Activated CD4-positive, alpha-beta T cell treated with anti-CD3 and anti-CD28 coated beads, Interleukin-2, amount 10 ng/mL, durations not matched to agents 7 days and 5 days (primary cell): ENCODE measurements at places on chromosomes 2 and 18. TPM values are rescaled to one million over a fixed set of nuclear protein-coding genes. Genes with fewer than 3 reads are reported as not detected.

DNA sequence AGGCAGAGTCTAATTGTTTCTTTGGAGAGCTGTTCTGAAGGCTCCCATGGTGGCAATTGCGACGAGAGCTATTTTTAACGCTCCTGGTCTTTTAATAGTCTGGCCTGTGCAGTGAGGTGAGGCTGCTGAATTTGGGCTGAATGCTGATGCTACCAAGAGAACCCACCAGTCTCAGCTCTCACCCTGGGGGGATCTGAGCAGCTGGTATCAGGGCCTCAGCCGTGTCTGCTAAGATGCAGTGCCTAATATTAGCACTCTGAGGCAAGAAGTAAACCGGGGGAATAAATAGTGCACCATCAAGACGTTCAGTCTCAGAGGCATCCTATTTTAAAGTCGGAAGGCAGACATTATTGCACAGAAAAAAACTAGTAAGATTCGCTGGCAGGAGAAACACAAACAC, 214.8 kb upstream of the PID1 start:
- H3K36me3 ChIP-seq, result no peaks in the 10 kb centered on the region
- DNase-seq, result no peak
- no peaks in the 10 kb centered on the region for H3K27me3 ChIP-seq

- H3K27me3 ChIP-seq, result peaks cover 6% of the 10 kb centered on the region
- no peak overlapping the region for H3K4me3 ChIP-seq
- no peak overlapping the region for H3K27ac ChIP-seq
- H3K4me1 ChIP-seq, result no peaks in the 10 kb centered on the region
These were observed 187.1 kb downstream of the ACTR3 start for GRCh38 chr2:114076961-114077360.

DNA sequence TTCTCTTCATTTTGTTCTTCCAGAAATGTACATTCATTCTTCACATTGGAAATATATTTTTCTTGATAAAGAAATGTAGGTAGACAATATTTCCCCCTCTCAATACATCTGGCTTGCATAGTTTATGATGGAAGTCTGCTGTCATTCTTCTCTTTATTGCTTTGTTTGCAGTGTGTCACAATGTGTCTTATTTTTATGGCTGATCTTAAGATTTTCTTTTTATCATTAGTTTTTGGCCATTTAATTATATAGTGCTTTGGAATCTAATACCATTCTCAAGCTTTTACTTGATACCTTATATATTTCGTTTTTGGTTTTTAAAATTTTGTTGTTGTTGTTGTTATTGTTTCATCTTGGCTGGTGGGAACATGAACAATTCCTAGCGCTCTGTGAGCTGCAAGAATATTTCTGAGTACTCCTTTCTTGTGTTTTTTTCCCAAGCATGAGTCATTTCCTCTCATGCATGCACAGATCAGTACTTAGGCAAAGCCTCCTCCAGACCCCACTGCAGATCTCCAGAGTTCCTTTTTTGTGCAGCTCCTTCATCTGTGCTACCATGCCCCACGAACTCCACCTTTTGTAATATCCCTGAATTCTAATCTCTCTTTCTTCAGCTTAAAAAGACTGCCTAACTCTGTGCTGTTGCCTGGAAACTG, 13.7 kb upstream of the MMADHC start:
- peaks cover 2% of the 10 kb centered on the region for H3K27me3 ChIP-seq
- peaks cover 24% of the 10 kb centered on the region for H3K4me1 ChIP-seq
- no peak overlapping the region for H3K27ac ChIP-seq

DNA sequence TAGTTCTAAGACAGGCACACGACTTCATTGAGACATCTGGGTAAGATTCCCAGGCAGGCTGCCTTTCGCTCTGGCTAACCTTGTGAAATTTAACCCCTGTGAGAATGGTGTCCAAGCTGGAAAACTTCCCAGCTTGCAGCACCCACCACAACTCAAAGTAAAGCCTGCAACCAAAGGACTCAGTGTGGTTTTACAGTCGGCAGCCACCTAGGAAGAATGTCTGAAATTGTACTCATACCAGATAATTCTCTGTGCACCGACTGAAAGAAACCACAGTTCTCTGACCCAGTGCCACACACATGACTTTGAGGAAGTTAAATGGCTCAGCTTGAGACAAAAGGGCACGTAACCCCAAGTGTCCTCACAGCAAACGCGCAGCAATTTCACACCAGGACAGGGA, 125.7 kb downstream of the RBMS1 start:
- H3K27ac ChIP-seq, result no peak overlapping the region
- peaks cover 54% of the 10 kb centered on the region for H3K4me1 ChIP-seq
- no peak overlapping the region for H3K4me3 ChIP-seq
- H3K27me3 ChIP-seq, result no peaks in the 10 kb centered on the region
- no peak for DNase-seq

DNA sequence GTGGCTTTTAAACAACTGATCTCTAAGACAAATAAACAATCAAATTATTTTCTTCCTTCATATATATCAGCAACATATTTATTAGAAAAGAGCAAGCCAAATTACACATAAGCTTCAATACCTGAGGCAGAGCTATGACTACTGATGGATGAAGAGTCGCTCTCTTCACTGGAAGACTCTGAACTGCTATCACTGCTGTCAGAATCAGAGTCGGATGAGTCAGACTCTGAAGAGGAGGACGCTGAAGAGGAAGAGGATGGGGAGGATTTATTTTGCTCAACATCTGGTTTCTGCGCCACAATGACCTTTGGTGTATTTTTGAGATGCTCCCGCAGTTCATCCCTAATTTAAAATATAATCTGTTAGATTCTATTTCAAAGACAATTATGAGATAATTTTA, 56.7 kb downstream of the CWC22 start:
- no peaks in the 10 kb centered on the region for H3K4me1 ChIP-seq
- H3K4me3 ChIP-seq, result no peak overlapping the region
- no peak overlapping the region for H3K27ac ChIP-seq
- H3K27me3 ChIP-seq, result no peaks in the 10 kb centered on the region
- peaks cover 39% of the 10 kb centered on the region for H3K36me3 ChIP-seq
- DNase-seq, result no peak

- no peaks in the 10 kb centered on the region for H3K27me3 ChIP-seq
- H3K27ac ChIP-seq, result no peak overlapping the region
- no peaks in the 10 kb centered on the region for H3K36me3 ChIP-seq
These were observed 179.3 kb upstream of the LHCGR start for GRCh38 chr2:48934807-48935206.

- no peak overlapping the region for H3K4me3 ChIP-seq
- no peaks in the 10 kb centered on the region for H3K27me3 ChIP-seq
- H3K27ac ChIP-seq, result no peak overlapping the region
- no peak for DNase-seq
- peaks cover 13% of the 10 kb centered on the region for H3K4me1 ChIP-seq
These were observed 37.4 kb downstream of the MRPL44 start for GRCh38 chr2:223994562-223995162.

DNA sequence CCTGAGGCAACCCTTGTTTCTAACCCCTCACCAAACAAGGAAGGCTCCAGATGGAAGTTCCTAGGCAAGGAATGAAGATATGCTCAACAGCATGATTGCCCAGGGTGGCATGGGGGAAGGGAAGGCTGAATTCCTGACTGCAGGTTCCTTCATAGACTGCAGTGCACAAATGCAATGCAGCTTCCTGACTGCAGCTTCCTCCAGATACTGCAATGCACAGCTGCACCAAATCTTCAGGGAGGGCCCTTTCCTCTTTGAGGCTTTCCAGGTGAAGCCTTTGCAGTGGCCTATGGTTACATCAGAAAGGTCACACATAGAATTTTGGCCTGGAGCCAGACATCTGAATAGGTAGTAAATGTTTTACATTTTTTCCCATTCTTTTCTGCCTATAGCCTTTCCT, 58.8 kb upstream of the DYNAP start:
- DNase-seq, result no peak
- no peak overlapping the region for H3K4me3 ChIP-seq
- peaks cover 3% of the 10 kb centered on the region for H3K27me3 ChIP-seq

- DNase-seq, result no peak
- peak overlapping the region; percentile 80 for H3K27ac ChIP-seq
- peaks cover 18% of the 10 kb centered on the region for H3K4me1 ChIP-seq
- peak overlapping the region; percentile 91 for H3K4me3 ChIP-seq
- peaks cover 66% of the 10 kb centered on the region for H3K27me3 ChIP-seq
These were observed 616 bp downstream of the EML6 start for GRCh38 chr2:54723996-54724559.

DNA sequence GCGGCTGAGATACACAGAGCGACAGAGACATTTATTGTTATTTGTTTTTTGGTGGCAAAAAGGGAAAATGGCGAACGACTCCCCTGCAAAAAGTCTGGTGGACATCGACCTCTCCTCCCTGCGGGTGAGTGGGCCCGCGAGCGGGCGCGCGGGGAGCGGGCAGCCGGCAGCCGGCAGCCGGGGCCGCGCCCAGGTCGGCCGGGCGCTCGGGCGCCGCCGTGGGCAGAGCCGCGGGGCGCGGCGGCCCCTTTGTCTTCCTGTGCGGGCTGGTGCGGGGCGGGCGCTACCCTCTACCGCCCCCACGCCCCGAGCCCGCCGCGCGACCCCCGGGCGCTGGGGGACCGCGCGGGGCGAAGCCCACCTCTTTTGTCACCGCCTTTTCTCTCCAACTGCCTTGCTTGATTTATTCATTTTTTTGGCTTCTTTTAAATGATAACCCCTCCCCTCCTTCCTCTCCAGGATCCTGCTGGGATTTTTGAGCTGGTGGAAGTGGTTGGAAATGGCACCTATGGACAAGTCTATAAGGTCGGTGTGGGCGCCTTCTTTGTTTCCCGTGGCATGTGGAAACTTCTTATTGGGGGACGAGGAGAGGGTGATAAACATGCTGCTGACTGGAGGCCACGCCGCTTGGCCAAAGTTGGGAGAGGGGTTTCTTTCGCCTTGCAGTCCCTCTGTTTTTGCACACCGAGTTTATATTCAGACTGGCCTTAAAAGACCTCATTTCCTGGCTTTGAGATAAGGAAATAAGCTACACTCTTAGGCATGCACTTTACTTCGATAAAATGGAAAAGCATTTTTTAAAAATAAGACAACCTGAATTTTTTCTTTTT, 722 bp downstream of the MAP4K4 start:
- DNase-seq, result no peak
- peaks cover 20% of the 10 kb centered on the region for H3K4me1 ChIP-seq
- peak overlapping the region; percentile 62 for H3K4me3 ChIP-seq
- no peak overlapping the region for H3K27ac ChIP-seq
- H3K36me3 ChIP-seq, result peaks cover 26% of the 10 kb centered on the region

GRCh38 chr2:154709215-154709614, 10.7 kb downstream of the KCNJ3 start:
- no peaks in the 10 kb centered on the region for H3K27me3 ChIP-seq
- H3K4me3 ChIP-seq, result no peak overlapping the region
- no peak overlapping the region for H3K27ac ChIP-seq
- H3K36me3 ChIP-seq, result no peaks in the 10 kb centered on the region
- no peak for DNase-seq

DNA sequence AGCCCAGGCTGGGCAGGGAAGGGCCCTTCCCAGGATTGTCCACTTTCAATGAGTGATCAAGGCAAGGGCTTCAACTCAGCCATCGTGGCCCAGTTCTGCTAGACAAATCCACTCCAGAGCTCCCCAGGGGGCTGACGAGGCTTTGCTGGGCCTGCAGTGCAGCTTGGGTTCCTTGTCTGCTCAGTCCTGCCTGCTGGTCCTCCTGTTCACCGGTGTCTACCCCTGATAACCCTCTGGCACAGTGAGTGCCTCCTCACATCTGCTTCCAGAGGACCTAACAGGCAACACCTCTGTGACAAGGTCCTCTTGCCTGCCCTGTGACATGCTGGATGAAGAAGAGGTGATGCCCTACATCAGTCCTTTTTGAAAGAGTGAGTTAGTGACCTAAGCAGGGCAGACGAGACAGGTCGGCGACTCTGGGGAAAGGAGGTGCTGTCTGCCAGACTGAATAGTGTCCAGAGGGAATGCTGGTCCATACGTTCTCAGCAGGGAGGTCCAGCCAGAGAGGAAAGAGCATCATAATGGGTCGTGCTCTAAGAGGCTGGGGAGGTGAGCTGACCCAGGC, 20.9 kb upstream of the KCNF1 start:
- peaks cover 14% of the 10 kb centered on the region for H3K27me3 ChIP-seq
- H3K36me3 ChIP-seq, result no peaks in the 10 kb centered on the region
- H3K27ac ChIP-seq, result no peak overlapping the region
- no peak overlapping the region for H3K4me3 ChIP-seq

DNA sequence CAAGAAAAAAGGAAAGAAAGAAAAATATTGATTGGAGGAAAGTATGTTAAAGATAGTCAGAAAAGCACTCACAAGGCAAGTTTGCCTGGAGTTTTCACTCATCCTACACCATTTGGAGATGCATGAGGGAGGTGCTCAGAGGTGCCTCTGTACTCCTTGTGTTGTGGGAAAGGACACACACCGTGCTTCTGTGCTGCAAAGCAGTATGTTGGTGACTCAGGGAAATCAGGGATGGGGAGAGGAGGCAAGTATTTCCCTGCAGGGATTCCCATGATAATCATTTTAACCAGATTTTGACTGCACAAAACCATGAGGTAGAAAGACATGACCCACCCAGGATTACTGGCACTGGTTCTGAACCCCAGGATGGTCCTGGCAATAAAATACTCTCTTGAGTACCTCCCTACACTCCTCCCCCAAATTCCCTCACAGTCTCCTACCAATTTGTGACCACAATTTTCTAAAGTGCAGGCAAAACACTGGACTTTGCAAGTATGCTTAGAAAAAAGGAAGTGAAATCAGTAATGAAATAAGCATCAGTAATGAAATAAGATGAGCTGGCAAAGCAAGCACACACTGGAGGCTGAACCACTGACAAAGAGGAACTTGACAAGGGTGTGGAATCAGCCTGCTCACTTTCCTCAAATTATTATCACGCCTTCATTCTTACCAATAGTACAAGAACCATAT, 155.5 kb upstream of the ACVR2A start:
- H3K27me3 ChIP-seq, result peaks cover 3% of the 10 kb centered on the region
- no peak overlapping the region for H3K27ac ChIP-seq
- no peaks in the 10 kb centered on the region for H3K4me1 ChIP-seq
- H3K36me3 ChIP-seq, result no peaks in the 10 kb centered on the region
- DNase-seq, result no peak
- H3K4me3 ChIP-seq, result no peak overlapping the region

DNA sequence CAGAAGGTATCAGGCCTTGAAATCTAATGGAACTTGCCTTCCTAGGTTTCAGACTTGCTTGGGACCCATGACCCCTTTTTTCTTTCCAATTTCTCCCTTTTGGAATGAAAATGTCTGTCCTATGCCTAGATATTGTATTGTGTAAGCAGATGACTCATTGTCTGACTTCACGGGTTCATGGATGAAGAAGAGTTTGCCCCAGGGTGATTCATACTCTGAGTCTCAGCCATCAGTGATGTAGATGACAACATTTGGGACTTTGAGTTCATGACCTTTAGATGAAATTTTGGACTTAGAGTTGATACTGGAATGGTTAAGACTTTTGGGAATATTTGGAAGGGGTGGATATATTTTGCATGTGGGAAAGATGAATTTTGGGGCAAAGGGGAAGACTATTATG, 11.2 kb upstream of the SCYGR5 start:
- no peak overlapping the region for H3K27ac ChIP-seq
- H3K36me3 ChIP-seq, result no peaks in the 10 kb centered on the region
- peaks cover 10% of the 10 kb centered on the region for H3K27me3 ChIP-seq

GRCh38 chr2:179843541-179843940, 17.9 kb downstream of the ZNF385B start:
- no peak overlapping the region for H3K27ac ChIP-seq
- H3K27me3 ChIP-seq, result peaks cover 8% of the 10 kb centered on the region
- H3K4me1 ChIP-seq, result no peaks in the 10 kb centered on the region
- DNase-seq, result no peak
- H3K36me3 ChIP-seq, result no peaks in the 10 kb centered on the region
- H3K4me3 ChIP-seq, result no peak overlapping the region

ERBB4 gene
- not detected for total RNA-seq

MTCL1 gene
- 1.8 TPM for total RNA-seq

LOXHD1 gene
- total RNA-seq, result 0.25 TPM

SETBP1 gene
- 4.4 TPM for total RNA-seq

REG3A gene
- total RNA-seq, result not detected
